H54 (cell line): ENCODE measurements at places on chromosomes 1 and 21.

DNA sequence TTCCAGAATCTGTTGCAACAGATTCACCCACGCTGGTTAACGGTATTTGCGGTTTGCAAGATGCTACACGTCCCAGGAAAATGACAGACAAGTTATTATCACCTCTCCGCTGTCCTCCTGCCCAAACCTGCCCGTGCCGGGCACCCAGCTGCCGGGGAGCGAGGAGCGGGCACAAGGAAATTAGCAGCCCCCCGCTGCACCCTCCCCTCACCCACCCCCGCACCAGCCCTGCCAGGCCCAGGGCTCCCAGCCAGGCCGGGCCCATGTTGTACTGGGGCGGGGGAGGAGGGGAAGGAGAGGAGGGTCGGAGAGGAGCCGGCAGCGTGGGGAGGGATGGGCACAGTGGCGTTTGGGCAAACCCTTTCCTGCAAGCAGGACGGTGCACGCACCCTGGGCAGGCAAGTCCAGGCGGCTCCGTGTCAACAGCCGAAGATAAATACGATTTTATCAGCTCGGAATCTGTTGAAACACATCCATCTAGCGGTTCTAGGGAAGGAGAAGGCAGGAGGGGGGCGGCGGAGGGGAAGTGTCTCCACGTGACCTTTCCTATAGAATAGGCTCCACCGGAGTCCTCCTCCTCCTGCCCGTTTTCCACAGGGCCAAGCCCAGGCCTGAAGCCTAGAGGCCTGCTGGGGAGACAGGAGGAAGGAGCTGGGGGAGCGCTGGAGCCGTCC, 35.1 kb upstream of the CCDC27 start:
- no peak for DNase-seq

GRCh38 chr21:18499761-18500376, 96.3 kb upstream of the TMPRSS15 start:
- DNase-seq, result no peak

GRCh38 chr1:233386336-233386735, 58.8 kb downstream of the MAP3K21 start:
- no peak for DNase-seq

DNA sequence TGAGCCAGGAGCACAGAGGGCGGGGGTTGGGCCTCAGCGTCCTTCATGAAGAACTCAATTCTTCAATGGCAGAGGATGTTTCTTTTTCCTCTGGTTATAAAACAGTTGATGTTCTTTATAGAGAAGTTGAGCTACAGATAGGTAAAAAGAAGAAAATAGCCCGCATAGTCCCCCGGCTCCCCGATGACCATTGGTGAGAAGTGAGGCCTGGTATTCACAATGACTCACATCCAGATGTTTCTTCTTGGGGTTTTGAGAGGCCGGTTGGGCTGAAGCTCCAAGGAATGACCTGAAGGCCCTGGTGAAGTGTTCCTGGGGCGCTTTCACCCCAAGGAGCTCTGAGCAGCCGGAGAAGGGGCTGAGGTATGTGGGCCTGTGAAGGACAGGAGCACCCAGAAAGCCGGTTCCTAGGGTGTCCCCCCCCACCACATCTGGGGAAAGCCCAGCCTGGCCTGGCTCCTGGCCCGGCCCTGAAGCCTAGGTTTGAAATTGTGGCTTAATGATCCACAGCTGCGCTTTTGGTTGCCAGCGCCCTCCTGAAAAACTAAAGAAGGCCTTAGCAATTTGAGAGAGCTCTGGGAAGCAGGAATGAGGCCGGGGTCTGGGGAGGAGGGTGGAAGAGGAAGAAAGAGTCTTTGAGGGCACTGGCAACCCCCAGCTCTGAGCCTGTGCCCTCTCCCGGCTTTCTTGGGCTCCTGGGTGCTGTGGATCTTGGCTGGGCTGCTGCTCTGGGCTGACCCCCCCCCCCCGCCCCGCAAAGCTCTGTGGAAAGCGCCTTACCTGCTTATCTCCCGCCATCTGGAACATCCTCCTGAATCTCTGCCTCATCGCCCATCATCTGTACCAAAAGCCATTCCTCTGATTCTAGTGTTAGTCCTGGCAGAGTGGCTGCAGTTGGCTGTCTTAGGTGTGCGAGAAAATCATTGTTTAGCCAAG, 444.7 kb downstream of the CAMTA1 start:
- DNase-seq, result no peak

DNA sequence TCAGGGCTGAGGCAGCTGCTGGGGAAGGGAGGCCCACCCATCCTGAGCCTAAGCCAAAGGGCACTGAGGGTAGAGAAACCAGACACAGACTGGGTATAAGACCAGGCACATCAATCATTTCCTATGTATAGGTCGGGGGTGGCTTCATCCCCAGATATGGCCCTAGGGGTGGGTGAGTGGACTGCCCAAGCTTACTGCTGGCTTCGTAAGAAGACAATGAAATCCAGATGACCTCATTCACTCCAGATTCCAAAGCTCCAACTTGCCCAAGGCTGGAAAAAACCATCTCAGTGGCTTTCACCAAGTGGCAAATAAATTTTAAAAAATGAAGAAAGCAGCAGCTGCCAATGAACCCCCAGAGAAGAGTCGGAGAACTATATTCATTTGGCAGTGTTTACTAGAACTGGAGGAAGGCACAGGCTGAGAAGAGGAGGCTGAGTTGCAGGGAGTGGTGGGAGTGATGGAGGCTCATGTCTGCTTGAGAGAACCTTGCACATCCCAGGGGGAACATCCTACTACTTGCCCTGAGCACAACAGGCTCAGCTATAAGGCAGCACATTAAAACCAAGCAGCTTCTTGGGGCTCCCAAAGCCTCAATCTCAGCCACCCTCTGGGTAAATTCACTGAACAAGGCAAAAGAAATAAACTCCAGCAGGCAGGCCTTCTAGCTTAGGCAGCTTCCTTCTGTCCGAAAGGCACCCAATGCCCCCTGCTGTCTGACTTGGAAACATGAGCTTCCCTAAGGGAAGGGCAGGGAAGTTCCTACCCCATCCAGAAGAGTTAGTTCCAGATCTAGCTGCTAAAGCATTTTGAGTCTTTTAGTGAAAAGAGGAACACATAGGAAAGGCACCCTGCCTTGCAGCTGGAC, 14.1 kb downstream of the PEA15 start:
- peak; percentile 67 for DNase-seq

GRCh38 chr1:103106426-103107341, 1.6 kb downstream of the COL11A1 start:
- DNase-seq, result peak; percentile 54

DNA sequence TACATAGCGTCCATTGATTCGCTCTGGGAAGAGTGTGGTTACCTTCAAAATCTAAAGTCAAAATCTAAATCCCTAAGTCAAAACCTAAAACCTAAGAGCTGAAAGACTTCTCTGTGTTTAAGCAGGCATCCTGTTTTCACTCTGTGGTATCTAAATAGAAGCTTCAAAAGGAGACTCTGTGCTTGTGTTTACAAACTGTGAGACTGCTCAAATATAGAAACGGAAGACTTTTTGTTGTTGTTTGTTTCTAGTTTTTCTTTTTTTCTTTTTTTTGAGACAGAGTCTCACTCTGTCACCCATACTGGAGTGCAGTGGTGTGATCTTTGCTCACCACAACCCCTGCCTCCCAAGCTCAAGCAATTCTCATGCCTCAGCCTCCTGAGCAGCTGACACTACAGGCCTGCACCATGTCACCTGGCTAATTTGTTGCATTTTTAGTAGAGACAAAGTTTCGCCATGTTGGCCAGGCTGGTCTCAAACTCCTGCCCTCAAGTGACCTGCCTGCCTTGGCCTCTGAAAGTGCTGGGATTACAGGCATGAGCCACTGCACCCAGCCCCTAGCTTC, 425.9 kb downstream of the SMYD3 start:
- DNase-seq, result no peak

- DNase-seq, result no peak
Measured at GRCh38 chr1:215267495-215267894, 185.0 kb downstream of the KCNK2 start.

- DNase-seq, result no peak
Measured at GRCh38 chr1:113917400-113918082, 11.6 kb upstream of the HIPK1 start.

GRCh38 chr21:28212061-28212460, 780.6 kb downstream of the LTN1 start:
- DNase-seq, result no peak

DNA sequence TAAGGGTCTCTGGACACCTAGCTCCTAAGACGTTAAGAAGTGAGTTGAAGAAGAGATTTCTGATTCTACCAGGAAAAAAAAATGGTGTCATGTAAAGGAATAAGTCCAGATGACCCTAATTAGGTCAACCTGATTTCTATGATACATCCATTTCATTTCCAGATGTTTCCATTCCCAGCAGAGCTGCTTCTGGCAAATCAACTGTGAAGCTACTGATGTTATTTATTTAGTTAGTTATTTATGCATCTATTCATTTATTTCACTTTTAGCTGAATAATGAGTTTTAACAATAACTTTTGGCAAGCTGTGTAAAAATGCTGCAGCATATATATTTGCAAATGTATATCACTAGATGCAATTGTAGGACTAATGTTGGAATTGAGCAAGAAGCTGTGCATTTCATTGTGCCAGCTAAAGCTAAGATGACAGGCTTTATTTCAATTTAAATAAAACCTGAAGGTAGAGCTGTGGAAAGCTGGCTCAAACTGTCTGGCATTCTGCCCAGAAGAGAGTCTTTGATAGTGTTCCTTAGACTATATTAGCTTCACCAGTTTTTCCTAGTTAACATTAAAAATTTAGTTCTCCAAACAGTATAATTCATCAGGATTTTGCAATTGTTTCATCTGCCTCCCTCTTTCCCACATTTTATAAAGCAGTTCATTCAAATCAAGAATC, 1164.4 kb upstream of the ADGRL4 start:
- DNase-seq, result no peak

GRCh38 chr1:17313530-17314309, 5.7 kb downstream of the PADI4 start:
- no peak for DNase-seq

DNA sequence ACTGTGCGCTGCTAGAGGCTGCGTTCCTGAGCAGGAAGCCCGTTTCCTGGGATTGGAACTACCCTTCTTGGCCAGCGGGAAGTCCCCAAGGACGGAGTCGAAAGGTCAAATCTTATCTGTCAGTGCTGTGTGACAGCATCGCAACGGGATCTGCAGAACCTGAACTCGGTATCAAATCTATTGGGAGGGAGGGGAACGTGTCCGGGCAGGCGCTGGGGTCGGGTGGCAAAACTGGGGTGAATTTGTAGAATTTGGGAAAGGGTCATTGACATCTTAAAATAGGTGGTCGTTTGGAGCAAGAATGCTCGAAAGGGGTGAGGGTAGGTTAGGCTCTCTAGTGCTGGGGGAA, 725 bp upstream of the ARPC5 start:
- DNase-seq, result no peak

DNA sequence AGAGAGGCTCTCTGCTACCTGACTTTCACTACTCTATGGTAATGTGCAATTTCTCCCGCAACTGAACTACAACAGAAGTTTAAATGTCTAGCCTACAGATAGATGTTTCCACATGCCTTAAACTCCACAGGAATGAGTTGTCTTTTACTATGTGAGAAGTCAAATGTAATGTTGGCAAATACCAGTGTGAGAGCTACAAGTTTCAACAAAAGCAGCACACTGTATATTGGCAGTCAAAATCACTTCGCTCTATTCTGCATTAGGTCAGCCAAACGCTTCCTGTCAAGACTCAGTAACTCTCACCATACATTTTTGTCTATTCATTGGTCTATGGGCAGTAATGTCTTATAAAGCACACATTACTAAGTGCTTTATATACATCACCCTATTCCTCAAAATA, 41.9 kb downstream of the LUZP1 start:
- no peak for DNase-seq

- DNase-seq, result no peak
Measured at GRCh38 chr1:215547011-215547410, 20.1 kb upstream of the KCTD3 start.

DNA sequence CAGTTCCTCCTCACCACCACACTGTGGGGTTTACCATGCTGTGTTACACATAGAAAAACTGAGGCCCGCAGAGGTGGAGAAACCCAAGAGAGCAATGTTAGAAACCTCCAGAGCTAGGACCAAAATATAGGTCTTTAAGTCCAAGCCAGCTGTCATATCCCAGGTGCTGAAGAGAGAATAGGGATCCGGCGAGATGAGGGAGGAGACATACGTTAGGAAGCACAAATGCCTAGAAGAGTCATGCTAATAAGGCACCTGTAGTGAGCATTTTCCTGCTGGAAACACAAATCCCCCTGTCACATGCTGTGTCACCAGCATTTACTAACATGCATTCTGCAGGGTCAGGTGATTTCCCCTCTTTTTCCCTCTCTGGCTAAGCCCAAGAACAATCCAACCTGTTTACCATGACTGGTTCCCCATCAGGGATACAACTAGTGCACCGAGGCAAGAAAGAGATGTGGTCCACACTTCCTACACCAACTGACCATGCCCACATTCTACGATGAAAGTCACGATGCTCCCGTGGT, 168.6 kb upstream of the CAMK1G start:
- DNase-seq, result no peak

GRCh38 chr1:15618655-15619525, 1.6 kb downstream of the DDI2 start:
- DNase-seq, result no peak

- DNase-seq, result no peak
Measured at GRCh38 chr1:76841460-76841859, 25.8 kb upstream of the ST6GALNAC5 start.

DNA sequence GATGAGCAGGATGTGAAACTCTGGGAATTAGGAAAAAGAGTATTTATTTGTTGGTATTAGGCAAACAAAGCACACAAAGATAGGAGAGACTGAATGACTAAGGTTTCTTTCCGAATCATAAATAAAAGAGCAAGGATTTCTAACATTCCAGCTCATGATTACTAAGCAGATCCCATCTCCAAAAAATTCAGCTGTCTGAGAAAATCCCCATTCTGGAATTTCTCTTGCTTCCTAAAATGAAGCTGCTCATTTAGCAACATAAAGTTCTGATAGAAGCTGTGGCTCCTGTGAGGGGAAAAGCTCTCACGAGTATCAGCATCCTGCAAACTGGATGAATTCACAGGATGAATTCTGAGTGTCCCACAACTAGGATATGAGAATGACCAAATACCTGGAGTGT, 6.7 kb upstream of the SH2D5 start:
- DNase-seq, result no peak

- no peak for DNase-seq
Measured at GRCh38 chr1:2984399-2985061, 36.7 kb upstream of the ACTRT2 start.

GRCh38 chr1:33515112-33515511, 42.7 kb downstream of the ZSCAN20 start:
- DNase-seq, result no peak

- DNase-seq, result no peak
Measured at GRCh38 chr1:3837685-3838084, 19.3 kb downstream of the CEP104 start.

GRCh38 chr1:167545349-167545748, 8.2 kb downstream of the CREG1 start:
- DNase-seq, result no peak
